ENCODE measurements at places on chromosomes 2 and 18. TPM values are rescaled to one million over a fixed set of nuclear protein-coding genes. Genes with fewer than 3 reads are reported as not detected.

RNF125 gene
- 8.9 TPM for total RNA-seq

FAM161A gene
- 1.1 TPM for total RNA-seq

HOXD10 gene
- not detected for total RNA-seq

COBLL1 gene
- total RNA-seq, result 10.2 TPM

CLHC1 gene
- 3.8 TPM for total RNA-seq

RAB31 gene
- total RNA-seq, result 1.9 TPM

SERPINE2 gene
- 35.3 TPM for total RNA-seq

CYP27A1 gene
- 0.27 TPM for total RNA-seq

POTEJ gene
- under 0.01 TPM for total RNA-seq

TCF4 gene
- total RNA-seq, result 127 TPM

SULT1C4 gene
- total RNA-seq, result 9.4 TPM

DSG3 gene
- total RNA-seq, result not detected

All from hematopoietic multipotent progenitor cell (in vitro differentiated cells).